Prostate gland (tissue), 2 donors: ENCODE measurements at places on chromosomes 5 and 9. TPM values are rescaled to one million over a fixed set of nuclear protein-coding genes. Genes with fewer than 3 reads are reported as not detected.

DNA sequence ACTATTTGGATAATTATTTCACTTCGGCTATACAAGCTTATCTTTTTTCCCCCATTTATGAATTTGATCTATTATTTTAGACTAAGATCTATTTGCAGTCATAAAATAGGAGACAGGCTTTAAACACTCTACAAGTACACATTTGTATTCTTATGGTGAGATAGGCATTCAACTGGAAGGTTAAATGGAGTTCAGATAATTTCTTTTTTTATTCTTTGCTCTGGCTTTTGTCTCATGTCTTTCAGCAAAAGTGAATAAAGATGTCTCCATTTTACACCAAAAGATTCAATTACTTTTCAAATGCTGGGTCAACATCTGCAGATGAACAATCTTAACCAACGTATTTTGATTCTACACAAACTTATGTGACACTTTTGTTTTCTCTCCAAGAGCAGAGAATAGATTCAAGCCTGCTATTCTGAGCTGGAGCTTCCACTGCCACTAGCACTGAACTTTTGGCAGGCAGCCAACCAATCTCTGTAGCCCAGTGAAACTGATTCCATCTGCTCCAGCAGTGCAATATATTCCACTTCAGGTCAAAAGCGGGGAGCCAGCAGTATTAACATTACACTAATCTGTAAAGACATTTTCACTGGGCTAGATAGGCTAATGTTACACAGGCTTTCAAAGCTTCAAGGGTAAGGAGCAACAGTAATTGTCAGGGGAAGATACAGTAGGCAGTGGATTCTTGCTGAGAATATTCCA, 452.0 kb upstream of the ZNF608 start:
- peak; percentile 74 for DNase-seq
- no peaks in the 10 kb centered on the region for H3K36me3 ChIP-seq
- H3K4me3 ChIP-seq: no peak overlapping the region
- H3K4me1 ChIP-seq: no peaks in the 10 kb centered on the region
- no peak overlapping the region for H3K27ac ChIP-seq

- H3K27ac ChIP-seq: peak overlapping the region; percentile 94
- peaks cover 5% of the 10 kb centered on the region for H3K4me1 ChIP-seq
- H3K27me3 ChIP-seq: no peaks in the 10 kb centered on the region
- no peak for DNase-seq
- H3K4me3 ChIP-seq: peak overlapping the region; percentile 87
These were observed 607 bp downstream of the UQCRQ start for GRCh38 chr5:132867046-132867451.

GRCh38 chr5:51379331-51379700, 3.9 kb upstream of the ISL1 start:
- no peak for DNase-seq
- H3K4me1 ChIP-seq: no peaks in the 10 kb centered on the region
- H3K27me3 ChIP-seq: no peaks in the 10 kb centered on the region
- H3K4me3 ChIP-seq: peak overlapping the region; percentile 2

The SH3RF2 gene
- total RNA-seq: 18.2 TPM

DNA sequence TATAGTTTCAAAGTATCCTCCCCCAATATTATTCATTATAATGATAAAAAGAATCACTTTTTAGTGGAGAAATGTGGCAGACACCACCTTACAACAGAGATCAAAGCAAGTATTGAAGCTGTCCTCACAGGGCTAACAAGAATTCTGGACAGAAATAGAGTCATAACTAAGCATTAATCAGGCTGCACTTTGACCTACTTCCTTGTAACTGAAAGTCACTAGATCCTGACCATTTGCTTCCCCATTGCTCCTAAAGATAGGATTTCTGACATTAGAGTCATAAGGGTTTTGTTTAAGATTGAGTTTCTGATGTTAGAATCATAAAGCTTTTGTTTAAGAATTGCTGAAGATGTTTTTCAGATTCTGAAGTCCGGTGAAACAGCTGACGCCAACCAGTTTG, 159.7 kb downstream of the ATP10B start:
- no peak overlapping the region for H3K4me3 ChIP-seq
- no peak for DNase-seq
- H3K27me3 ChIP-seq: no peaks in the 10 kb centered on the region
- H3K4me1 ChIP-seq: no peaks in the 10 kb centered on the region

- H3K4me1 ChIP-seq: peaks cover 6% of the 10 kb centered on the region
- H3K36me3 ChIP-seq: no peaks in the 10 kb centered on the region
- peaks cover 63% of the 10 kb centered on the region for H3K27me3 ChIP-seq
- H3K4me3 ChIP-seq: no peak overlapping the region
- no peak overlapping the region for H3K27ac ChIP-seq
- no peak for DNase-seq
These were observed 3.5 kb downstream of the PAX5 start for GRCh38 chr9:37030611-37030939.

DNA sequence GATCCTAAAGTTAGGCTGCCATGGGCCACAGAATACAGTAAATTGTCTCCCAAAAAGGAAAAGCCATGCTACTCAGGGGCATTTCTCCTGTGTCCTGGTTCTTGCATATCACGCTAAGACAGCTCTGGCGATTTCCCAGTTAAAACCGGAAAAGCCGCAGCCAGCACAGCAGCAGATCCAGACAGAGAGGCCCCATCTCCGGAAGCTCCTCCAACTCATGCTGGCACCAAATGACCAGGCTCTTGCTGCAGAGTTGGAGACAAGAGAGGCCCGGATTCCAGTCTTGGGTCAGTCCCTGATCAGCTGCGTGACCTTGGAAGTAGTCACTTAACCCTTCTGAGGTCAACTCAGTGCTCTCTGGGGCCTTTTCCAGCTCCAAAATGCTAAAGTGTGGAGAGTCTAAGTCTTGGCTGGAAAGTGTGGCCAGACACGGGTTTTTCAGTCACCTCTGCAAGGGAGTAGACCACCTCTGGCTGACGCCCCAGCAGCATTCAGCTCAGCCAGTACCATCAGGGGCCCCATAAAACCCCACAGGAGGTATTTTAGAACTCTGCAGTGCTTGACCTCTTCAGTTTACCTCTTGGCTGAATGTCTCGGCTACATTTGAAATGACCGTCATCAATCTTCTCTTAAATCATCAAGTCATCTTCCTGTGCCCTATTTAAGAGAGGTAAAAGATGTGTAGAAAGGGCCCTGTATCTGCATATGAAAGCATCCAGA, 16.2 kb downstream of the GDNF start:
- H3K27me3 ChIP-seq: no peaks in the 10 kb centered on the region
- no peaks in the 10 kb centered on the region for H3K4me1 ChIP-seq
- no peaks in the 10 kb centered on the region for H3K36me3 ChIP-seq
- no peak overlapping the region for H3K4me3 ChIP-seq
- no peak overlapping the region for H3K27ac ChIP-seq

The ARHGEF37 gene
- 61.1 TPM for total RNA-seq

DNA sequence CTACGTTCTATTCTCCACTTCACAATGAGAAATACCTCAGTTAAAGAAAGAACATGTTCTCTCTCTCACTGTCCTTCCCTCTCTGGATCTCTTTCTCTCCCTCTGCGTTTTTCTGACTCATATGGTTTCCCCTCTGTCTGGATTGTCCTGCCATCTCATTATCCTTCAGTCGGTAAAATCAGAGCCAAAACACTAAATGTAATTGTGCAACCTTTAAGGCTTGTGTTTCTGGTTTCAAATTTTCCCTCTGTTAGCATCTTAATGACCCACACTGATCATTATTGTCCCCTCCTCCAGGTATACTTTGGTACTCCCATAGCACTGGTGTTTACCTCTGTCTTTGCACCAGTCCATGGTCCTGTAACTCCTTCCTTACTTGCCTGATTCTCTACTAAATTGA, 509.4 kb upstream of the C9orf72 start:
- H3K4me1 ChIP-seq: no peaks in the 10 kb centered on the region
- H3K4me3 ChIP-seq: no peak overlapping the region
- no peaks in the 10 kb centered on the region for H3K27me3 ChIP-seq
- DNase-seq: no peak
- no peak overlapping the region for H3K27ac ChIP-seq

DNA sequence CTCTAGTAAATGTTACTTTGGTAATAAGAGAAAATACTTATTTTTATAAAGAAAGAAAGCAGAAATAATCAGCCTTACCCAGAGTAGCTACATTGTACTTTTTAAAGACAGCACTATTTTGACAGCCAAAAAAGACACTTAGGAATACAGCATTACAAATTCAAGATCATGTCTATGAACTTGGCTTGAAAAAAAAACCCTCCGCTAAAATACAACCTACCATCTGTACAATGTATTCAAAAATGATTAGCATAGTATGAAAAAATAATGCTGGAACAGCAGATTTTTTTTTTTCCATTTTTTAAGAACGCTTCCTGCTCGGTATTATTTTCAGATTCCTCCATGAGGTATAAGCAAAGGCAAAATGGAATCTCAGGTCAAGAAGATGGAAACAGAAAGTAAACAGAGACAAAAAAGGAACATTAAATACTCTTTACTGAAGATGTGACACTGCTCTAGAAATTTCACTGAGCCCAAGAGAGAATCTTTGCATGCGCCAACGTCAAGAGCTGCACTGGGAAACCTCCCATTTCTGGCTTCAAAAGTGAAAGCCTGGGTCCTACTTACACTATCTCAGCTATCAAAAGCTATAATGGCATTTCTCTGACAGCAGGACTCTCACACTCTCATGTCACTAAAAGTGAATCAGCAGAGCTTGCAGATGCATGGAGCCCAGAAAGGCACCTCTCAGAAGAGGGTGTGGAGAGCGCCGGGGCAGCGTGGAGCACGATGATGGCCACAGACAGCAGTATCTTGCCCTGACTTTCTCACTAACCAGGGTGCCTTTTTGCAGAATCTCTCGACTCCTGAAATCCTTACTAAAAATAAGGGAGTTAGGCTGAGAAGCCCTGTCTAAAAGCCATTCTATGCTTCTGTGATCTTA, 167.4 kb downstream of the ELAVL2 start:
- H3K27me3 ChIP-seq: no peaks in the 10 kb centered on the region
- H3K36me3 ChIP-seq: no peaks in the 10 kb centered on the region
- H3K4me1 ChIP-seq: no peaks in the 10 kb centered on the region
- H3K4me3 ChIP-seq: no peak overlapping the region
- no peak for DNase-seq
- no peak overlapping the region for H3K27ac ChIP-seq

DNA sequence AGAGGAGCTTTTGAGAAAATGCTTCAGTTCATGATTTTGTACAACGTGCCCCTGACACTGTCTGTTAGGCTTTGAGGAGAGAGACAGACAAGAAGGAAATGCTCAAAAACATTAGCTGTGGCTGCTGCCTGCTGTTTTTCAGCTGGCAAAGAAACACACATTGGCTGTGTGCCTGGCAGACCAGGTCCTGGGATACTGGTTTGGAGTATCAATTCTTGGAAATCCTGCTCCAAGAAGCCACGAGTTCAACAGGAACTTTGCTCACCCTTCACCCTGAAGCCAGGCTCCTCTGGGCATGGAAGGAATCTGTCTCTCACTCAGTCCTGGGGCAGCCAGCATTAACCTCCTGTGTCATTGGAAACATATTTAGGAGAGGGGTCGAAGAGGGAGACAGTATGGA, 245.5 kb downstream of the AUH start:
- H3K36me3 ChIP-seq: no peaks in the 10 kb centered on the region
- no peak for DNase-seq
- H3K27ac ChIP-seq: no peak overlapping the region
- H3K27me3 ChIP-seq: no peaks in the 10 kb centered on the region
- no peaks in the 10 kb centered on the region for H3K4me1 ChIP-seq

DNA sequence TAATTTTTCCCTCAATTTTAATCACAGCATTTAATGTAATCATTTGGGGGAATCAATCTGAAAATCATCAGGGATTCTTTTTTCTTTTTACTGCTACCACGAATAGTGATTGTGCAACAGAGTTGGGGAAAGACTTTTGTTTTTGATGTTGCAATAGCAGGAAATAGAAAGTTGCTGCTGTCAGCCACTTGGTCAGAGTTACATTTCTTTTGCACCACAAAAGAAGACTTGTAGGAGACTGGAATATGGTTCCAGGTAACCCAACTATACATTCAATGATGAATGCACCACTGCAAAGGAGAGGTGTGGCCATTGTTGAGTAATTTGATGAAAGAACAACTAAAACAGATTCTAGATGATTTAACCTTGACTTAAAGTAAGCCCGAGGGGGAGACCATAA, 46.3 kb upstream of the PALM2AKAP2 start:
- no peak for DNase-seq
- H3K27me3 ChIP-seq: no peaks in the 10 kb centered on the region
- H3K4me3 ChIP-seq: no peak overlapping the region
- H3K27ac ChIP-seq: no peak overlapping the region
- H3K4me1 ChIP-seq: no peaks in the 10 kb centered on the region
- no peaks in the 10 kb centered on the region for H3K36me3 ChIP-seq

- H3K27me3 ChIP-seq: no peaks in the 10 kb centered on the region
- no peaks in the 10 kb centered on the region for H3K36me3 ChIP-seq
These were observed 19.0 kb downstream of the NACC2 start for GRCh38 chr9:136075881-136076678.

GRCh38 chr9:34417734-34418133, 40.6 kb downstream of the FAM219A start:
- H3K27me3 ChIP-seq: no peaks in the 10 kb centered on the region
- H3K4me1 ChIP-seq: no peaks in the 10 kb centered on the region
- no peak overlapping the region for H3K27ac ChIP-seq
- no peak for DNase-seq
- no peak overlapping the region for H3K4me3 ChIP-seq

DNA sequence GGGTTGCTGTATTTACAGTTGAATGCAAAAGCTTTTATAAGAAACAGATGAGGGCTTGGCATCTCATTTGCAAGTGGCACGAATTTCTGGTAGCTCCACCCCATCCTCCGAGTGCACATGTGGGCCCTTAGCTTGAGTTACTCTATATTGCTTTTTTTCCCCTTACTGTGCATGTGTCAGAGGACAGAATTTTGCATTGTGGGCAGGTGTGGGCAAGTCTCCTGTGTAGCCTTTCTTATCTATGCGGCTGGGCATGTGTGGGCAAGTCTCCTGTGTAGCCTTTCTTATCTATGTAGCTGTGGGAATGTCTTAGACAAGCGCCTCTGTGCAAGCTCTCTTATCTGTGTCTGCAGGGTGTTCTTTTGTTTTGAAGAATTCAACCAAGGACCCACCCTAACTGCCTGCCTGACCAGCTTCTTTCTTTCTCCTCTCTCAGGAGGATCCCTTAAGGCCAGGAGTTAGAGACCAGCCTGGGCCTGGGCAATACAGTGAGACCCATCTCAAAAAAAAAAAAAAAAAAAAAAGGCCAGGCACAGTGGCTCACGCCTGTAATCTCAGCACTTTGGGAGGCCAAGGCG, 34.1 kb upstream of the SIL1 start:
- H3K27ac ChIP-seq: no peak overlapping the region
- no peak overlapping the region for H3K4me3 ChIP-seq
- H3K27me3 ChIP-seq: no peaks in the 10 kb centered on the region
- no peaks in the 10 kb centered on the region for H3K36me3 ChIP-seq
- DNase-seq: no peak

The SPATA31A3 gene
- not detected for total RNA-seq

- H3K4me1 ChIP-seq: no peaks in the 10 kb centered on the region
- no peak overlapping the region for H3K4me3 ChIP-seq
- DNase-seq: no peak
- H3K36me3 ChIP-seq: no peaks in the 10 kb centered on the region
These were observed 19.2 kb upstream of the TXNDC8 start for GRCh38 chr9:110356639-110357395.

The NFIB gene
- total RNA-seq: 165 TPM

- H3K27ac ChIP-seq: no peak overlapping the region
- DNase-seq: no peak
- H3K27me3 ChIP-seq: no peaks in the 10 kb centered on the region
- no peak overlapping the region for H3K4me3 ChIP-seq
- H3K36me3 ChIP-seq: no peaks in the 10 kb centered on the region
These were observed 311.5 kb downstream of the EFNA5 start for GRCh38 chr5:107359033-107359915.

The PLK2 gene
- 60.1 TPM for total RNA-seq
